ENCODE measurements at places on chromosomes 11 and 22. TPM values are rescaled to one million over a fixed set of nuclear protein-coding genes. Genes with fewer than 3 reads are reported as not detected.

GRCh38 chr11:65102142-65103095 is 6.4 kb downstream of the VPS51 start:
- no peak for DNase-seq

GRCh38 chr22:36453855-36454378 is 27.5 kb downstream of the TXN2 start:
- DNase-seq, result no peak

DNA sequence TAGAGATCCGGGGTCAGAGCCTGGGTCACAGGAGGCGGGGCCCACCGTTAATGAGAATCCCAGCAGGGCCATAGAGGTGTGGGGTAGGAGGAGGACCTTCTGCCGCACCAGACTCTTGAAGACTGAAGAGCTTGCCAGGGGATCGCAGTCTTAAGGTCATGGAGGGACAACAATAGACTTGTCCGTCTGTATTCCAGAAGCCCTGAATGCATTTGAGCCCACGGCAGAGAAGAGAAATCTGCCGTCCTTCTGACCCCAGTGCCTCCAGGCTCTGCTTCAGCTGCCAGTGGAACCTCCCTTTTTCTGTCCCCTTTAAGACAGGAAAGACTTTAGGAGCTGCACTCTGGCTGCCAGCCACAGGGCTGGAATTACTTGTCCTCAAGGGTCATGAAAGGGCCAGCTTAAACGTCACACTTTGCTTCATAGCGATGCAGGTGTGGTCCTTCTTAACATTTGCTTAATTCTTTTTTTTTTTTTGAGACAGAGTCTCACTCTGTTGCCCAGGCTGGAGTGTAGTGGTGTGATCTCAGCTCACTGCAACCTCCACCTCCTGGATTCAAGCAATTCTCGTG is 15.5 kb upstream of the ST3GAL4 start:
- DNase-seq, result no peak

- DNase-seq, result no peak
Measured at GRCh38 chr22:42179616-42180015, 49.0 kb upstream of the CYP2D6 start.

DNA sequence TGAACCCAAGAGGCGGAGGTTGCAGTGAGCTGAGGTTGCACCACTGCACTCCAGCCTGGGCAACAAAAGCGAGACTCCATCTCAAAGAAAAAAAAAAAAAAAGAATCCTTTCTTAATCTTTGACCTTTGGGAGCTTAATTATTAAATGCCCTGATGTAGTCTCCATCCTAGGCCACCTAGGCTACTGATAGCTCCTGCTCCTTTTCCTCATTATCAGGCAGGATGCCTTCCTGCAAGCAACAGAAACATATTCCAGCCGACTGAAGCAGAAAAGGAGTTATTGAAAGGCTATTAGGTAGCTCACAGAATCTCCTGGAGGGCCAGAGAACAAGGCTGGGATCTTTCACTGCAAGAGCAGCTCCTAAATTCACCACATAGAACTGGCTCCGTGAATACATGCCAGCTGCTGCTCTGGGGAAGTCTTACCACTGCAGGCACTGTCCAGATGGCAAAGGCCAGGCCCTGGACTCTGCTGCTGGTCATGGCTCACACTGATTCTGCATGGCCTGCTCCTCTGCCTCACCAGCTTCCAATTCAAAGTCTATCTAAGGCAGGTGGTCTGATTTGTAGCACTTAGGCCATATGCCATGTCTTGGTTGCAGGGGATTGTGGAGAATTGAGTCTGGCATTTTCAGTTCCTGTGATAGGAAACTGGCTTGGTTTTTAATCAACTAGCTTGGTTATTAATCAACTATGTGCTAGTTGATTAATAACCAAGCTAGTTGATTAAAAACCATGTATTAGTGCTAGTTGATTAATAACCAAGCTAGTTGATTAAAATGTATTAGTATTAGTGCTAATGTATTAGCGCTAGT is 26.0 kb upstream of the POLD3 start:
- DNase-seq, result no peak

GRCh38 chr11:93686812-93687211 is 25.3 kb downstream of the CEP295 start:
- DNase-seq, result no peak

GRCh38 chr22:49239264-49240015 is 588.2 kb downstream of the BRD1 start:
- no peak for DNase-seq

GRCh38 chr11:131581046-131581445 is 210.6 kb downstream of the NTM start:
- no peak for DNase-seq

GRCh38 chr11:46361283-46362155 is 14.3 kb downstream of the DGKZ start:
- no peak for DNase-seq

DNA sequence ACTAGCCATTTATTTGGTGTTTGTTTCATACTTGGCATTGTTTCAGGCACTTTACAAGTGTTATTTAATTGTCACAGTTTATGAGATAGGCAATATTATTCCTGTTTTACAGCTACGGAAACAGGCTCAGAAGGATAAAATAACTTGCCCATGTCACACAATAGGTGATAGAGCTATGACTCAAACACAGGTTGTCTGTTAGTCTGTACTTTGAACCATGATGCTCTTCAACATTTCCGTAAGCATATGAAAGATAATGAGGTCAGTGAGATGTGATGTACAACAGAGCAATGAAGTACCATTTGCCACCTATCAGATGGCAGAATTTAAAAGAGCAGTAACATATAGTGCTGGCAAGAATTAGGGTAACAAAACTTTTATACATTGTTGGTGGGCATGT is 15.3 kb downstream of the TUG1 start:
- no peak for DNase-seq

DNA sequence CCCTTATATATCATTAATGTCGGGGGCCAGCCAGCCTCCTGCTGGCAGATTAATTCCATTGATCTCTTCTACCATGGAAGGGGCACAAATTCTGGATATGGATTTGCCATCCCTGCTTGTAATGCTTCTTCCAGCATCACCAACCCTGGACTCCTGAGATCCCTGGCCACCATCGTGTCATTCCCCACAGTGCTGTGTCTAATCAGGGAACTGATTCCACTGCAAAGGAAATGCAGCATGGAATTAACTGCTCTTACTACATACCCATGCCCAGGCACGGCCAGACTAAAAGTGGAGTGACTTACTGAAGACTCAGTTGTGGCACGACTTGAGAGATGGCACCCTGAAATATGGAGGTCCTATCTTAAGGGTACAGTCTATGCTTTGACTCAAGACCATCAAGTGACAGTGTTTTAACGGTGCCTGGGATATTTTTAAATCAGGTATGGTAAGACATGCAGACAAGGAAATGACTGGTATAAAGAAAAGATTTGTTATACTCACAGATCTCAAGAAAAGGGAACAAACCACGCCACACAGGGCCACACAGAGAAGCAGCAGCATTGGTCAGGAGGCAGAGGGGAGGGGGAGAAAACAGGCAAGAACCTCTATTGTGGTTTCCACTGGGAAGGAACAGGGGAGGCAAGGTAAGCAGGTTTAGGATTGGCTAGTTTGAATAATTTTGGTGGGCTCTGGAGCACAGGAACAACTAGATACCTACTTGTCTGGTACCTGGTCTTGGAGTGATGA is 65.1 kb downstream of the IGLL5 start:
- no peak for DNase-seq

DNA sequence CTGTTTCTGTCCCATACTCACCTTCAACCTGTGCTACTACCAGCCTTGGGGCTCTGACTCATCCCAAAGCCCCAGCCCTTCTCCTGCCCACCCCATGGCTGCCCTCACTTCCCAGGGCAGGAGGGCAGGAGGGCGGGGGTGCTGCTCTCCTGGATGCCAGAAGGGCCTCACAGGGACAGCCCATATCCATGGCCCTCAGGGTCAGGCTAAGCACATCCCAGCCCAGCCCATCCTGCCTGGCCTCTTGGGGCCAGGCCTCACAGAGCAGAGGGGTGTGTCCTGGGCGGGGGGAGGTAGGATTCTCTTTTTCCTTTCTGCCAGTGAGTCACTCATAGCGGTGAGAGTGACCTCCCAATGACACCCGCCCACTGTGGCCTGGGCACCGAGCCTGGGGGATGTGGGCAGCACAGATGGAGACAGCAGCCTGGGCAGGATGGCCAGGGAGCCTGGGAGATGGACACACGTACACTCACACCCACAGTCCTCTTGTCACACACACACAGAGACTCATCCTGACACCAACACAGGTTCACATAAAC is 2.4 kb downstream of the LTBP3 start:
- no peak for DNase-seq

DNA sequence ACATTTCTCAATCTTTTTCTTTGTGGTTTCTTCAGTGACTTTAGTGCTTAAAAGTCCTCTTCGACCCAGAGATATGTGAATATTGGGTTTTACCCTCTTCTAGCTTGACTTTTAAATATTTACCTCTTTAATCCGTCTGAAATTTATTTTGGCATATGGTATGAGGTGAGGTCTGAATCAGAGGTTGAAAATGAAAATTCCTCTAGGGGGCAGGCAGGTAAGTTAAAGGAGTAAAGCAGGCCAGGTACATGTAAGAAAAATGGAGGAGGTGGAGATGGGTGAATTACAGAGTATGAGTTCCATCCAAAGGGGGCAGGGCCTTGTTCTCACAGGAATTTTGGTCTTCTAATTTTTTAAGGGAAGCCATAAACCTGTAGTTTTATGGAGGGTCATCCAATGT is 263.8 kb upstream of the NARS2 start:
- no peak for DNase-seq

DNA sequence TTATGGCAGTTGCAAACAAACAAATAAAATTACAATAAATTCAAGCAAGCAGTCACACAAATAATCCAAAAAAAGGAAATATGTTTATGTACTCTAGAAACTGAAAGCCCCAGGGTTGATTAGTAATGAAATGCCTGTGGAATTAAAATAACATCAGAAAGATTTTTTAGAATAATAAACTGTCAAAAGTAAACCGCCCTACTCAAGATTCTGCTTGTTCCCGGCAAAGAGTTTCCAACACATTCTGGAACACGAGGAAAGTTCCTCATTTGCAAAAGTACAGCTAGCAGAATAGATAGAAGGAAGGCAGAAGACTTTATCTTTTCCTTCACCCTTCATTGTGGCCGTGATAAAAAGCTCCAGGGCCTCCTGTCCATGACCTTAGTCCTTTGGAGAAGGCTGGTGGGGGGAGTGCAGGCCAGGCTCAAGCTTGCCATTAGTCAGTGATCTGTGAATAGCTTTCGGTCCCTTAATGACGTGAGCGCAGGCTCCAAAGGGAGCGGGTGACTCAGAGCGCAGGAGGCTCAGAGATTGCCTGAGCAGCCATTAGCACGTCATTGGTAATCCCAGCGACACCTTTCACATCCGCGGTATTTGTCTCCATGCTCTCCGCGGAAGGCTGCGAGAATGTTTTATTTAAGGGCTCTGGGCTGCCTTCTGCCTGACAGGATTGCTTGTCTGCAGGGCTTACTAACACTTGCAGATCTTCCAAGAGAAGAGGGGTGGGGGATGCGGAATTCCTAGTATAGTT is 458.3 kb downstream of the METTL15 start:
- peak; percentile 62 for DNase-seq

Gene KDM4F
- total RNA-seq, result not detected

Gene GLYATL2
- total RNA-seq, result not detected

Gene TRIOBP
- 133 TPM for total RNA-seq

Gene TRIM48
- total RNA-seq, result not detected

Data from glomerular endothelial cell (primary cell).